Endothelial cell of umbilical vein (primary cell): ENCODE measurements at places on chromosomes 12 and 14. TPM values are rescaled to one million over a fixed set of nuclear protein-coding genes. Genes with fewer than 3 reads are reported as not detected.

The AKAP6 gene
- polyA plus RNA-seq = 0.03 and 0.06 TPM in 2 replicates

The PMEL gene
- polyA plus RNA-seq = 0.99 and 2.0 TPM in 2 replicates

The SYNDIG1L gene
- not detected in 2 replicates for polyA plus RNA-seq

The EIF2S3B gene
- 0.16 and 0.21 TPM in 2 replicates for polyA plus RNA-seq

The LMNTD1 gene
- polyA plus RNA-seq = not detected in 2 replicates

The PLEK2 gene
- polyA plus RNA-seq = 0.84 and 1.4 TPM in 2 replicates

The ASCL1 gene
- not detected in 2 replicates for polyA plus RNA-seq

The TOMM20L gene
- not detected in 2 replicates for polyA plus RNA-seq

The SLCO1B1 gene
- polyA plus RNA-seq = not detected in 2 replicates

The BHLHE41 gene
- polyA plus RNA-seq = 0.03 and 0.12 TPM in 2 replicates

The CMKLR1 gene
- 0.60 and 0.61 TPM in 2 replicates for polyA plus RNA-seq
